ACHN (cell line): ENCODE measurements at places on chromosomes 6 and 20.
A peak's percentile ranks its signal among the peaks of the same experiment; 100 is the strongest.

- DNase-seq, result no peak
Observed at GRCh38 chr6:157761926-157762325, 61.1 kb upstream of the SNX9 start.

GRCh38 chr6:68427630-68428029 lies 207.5 kb upstream of the ADGRB3 start:
- peak; percentile 40 for DNase-seq

- DNase-seq, result no peak
Observed at GRCh38 chr6:110544472-110544871, 68.1 kb upstream of the SLC22A16 start.

DNA sequence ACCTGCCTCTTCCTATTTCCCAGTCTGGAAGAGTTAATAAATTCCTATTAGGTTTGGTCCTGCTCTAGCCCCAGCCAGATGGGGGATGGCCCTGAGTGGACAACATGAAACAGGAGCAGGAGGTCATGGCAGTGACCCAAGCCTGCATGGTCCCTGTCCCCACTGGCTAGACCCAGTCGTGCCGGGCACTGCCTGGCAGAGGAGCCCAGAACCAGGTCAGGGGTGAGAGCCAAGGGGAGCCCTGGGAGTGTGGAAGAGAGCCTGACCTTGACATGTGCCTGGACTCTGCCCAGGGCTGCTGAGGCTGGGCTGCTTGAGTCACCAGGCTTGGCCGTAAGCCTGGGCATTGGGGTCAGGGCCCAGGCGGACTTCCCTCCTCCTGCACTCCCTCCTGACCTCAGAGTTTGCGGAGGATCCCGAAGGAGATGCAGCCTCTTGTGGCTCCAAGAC lies 3.6 kb downstream of the AVP start:
- DNase-seq, result peak; percentile 85

DNA sequence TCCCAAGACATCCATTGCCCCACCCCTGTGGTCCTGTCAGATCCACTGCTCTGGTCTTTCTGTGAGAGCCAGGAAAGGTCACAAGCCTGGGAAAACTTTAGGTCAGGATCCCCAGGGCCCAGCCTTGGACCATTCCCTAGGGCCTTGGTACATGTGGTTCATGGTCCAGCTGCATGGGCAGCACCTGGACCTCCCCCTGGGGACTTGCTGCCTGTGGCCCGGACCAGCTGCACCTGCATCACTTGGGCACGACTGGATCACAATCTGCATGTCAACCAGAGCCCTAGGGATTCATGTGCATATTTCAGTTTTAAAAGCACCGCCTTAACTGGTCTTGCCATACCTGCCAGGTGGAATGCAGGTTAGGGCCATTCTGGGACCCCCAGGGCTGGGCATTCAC lies 44.3 kb upstream of the MC3R start:
- no peak for DNase-seq

DNA sequence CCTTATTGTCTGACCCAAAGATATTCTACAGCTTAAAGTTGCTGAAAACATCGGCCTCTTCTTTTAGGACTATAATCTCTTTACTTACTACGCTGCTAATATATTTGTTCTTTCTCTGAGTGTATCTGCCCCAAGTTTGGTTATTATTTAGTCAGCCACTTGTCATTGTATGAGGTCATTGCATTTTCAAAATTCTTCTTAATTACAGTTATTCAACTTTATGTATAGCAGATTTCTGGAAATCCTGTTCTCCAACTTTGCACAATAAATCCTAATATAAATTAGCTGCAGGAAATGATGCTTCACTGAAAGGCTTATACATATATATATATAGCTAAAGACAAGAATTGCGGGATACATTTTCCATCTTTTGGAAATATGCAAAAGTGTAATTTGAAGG lies 88.5 kb upstream of the HIVEP1 start:
- no peak for DNase-seq

DNA sequence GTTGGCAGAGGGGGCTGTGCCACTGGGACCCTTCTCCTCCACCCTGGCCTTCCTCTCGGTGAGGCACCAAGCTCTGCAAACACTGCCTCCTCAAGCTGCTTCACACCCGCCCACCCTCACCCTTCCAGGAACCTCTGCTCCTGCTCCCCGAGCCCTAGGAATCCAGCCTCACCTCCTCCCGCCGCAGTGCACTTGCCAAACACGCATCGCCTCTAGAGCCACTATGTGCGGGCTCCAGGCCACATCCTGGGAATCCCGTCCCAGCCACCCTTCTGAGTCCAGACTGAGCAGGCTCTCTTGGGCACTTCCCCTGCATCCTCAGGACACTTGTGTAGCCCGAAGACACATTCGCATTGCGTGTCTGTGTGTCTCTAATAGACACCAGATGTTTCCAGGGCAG lies 18.5 kb downstream of the PSMG4 start:
- no peak for DNase-seq

GRCh38 chr6:167995302-167995701 lies 2.2 kb upstream of the KIF25 start:
- no peak for DNase-seq

- DNase-seq, result no peak
Observed at GRCh38 chr6:40391086-40391485, 196.1 kb downstream of the LRFN2 start.
